ENCODE measurements at places on chromosomes 7 and 10.

DNA sequence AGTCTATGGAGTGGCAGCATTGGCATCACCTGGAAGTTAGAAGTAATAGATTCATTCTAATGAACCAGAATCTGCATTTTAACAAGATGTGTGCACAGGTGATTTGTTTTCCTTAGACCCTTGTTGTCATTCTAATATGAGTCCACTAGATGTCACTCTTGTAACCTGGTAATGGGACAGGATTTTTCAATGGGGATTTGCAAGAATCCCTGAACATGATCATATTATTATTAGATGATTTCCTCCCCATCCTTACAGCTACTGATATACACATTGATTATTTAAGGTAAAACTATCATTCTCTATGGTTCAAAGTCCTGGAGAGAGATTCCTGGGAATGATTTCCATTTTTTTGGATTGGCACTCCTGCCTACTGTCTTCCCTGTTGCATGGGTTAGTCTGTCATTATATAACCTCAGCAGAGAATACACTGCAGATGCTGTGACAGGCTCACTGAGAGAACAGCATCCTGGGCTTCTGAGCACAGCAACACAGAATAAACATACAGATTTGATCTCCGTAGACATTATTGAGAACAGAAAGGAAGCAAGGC is 194.9 kb downstream of the SUGCT start:
- no peak for DNase-seq

DNA sequence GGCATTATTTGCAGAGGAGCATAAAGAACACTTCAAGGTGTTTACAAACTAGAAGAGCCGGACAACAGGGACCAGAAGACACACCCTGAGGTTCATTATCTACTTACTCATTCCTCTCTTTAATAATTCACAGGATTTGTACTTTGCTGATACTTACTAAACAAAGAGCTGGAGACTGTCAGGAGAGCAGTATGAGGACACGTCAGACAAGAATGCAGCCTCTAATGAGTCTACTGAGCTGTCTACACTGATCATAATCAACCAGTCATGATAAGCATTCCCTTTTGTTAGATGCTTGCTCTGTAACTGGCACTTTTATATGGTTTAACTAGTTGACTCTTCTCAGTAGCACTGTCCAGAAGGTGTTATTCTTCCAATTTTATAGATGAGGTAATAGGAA is 243.3 kb upstream of the CDC14C start:
- no peak for DNase-seq

- DNase-seq, result no peak
These were observed 105.1 kb downstream of the AASS start for GRCh38 chr7:122038904-122039303.

- DNase-seq, result no peak
These were observed 208.8 kb downstream of the MLLT10 start for GRCh38 chr10:21742740-21743412.

- DNase-seq, result no peak
These were observed 87.6 kb upstream of the AFAP1L2 start for GRCh38 chr10:114491933-114492332.

GRCh38 chr7:23331132-23331531 is 32.0 kb downstream of the MALSU1 start:
- DNase-seq, result no peak

- DNase-seq, result no peak
These were observed 361.8 kb downstream of the GATA3 start for GRCh38 chr10:8416192-8416701.

- no peak for DNase-seq
These were observed 53.5 kb downstream of the PODXL start for GRCh38 chr7:131502810-131503508.

DNA sequence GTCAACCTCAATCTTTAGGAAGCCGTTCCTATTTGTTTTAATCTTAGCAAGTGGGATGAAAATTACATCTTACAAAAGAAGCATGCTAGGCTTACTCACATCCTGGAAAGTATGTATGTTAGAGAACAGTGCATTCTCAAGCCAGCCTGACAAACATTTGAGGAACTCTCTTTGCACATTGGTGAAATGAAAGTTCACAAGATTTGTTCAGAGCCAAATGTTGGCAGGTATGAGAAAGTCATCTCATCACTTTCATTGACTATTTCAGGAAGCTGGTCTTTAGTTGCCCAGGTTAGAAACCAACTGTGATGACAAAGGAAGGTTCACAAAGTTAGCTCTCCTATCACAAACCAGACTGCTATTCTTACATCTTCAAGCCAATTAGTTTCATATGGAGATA is 57.1 kb downstream of the ABCB1 start:
- no peak for DNase-seq
